ENCODE measurements at places on chromosomes 6 and 20.

DNA sequence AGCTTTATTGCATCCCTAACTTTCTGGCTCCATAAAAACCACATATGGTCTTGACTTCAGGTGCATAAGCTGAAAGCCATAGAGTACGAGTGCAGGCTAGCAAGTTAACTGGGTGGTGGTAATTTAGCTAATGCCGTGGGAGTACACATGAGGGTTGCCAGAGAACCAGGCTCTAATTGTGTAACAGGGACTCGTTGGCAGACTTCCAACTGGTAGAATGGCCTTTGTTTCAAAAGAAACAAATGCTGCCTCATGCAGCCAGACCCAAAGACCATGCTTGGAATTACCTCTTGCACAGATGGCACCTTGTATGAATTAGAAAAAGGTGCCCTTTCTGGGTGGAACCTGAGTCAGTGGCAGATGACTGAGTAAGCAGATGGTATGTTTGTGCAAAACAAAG is 73.2 kb downstream of the LY86 start:
- DNase-seq: peak; percentile 99

- no peak for DNase-seq
Measured at GRCh38 chr6:41200901-41201763, at the start of gene TREML2. TSS of gene TREML2 (minus strand) at chr6:41201149. CDS start at chr6:41201008, 141 bp downstream.

GRCh38 chr20:58494923-58495622 is 20.1 kb downstream of the APCDD1L start:
- no peak for DNase-seq

DNA sequence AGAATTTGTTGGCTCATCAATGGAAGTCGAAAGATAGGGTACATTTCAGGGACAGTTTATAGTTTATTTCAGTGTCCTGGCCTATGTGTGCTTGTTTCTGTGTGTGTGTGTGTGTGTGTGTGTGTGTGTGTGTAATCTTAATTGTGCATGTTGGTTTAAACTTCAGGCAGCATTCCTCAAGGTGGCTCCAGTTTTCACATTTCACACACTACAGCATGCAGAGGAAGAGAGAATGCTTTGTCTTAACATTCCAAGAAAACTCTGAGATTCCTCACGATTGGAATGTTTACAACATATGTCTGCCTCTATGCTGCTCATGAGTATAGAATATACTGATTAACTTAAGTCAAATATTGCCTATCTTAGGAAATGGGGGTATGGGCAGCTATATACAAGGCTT is 332.6 kb upstream of the EPHA7 start:
- no peak for DNase-seq

GRCh38 chr20:24040896-24041459 is 52.4 kb upstream of the GGTLC1 start:
- no peak for DNase-seq

DNA sequence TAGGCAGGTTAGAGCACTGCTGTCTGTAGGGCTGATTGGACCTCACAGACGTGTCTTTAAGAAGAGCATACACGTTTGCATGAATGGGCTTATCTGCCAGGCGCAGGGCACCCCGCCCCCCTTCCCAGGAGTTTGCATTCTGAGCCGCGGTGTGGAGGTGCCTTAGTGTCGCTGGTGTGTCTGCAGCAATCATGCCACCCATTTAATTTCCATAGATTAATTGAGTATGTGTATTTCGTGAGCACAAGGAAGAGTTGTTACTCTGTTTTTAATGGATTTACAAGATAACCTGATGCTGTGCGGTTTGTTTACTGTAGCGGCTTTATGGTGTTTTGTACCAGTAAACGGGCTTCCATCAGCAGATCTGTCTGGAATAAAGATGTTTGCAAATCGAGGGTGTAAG is 107.7 kb downstream of the ZDHHC14 start:
- no peak for DNase-seq

DNA sequence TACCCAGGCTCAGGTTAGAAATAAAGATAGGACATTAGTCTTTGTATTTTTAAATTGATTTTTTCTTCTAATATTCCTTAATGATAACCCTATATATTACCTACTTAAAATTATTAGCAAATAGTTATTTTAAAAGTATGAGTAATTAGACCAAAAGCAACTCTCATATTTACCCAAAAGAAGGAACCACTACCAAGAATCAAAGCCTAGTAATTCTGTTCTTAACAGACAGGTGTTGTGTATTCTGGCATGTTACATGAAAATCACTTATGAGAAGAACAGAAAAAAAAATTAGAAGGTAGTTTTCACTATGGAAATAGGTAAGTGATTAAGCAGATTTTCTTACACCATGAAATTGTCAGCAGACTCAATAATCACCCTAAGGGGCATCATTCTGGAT is 105.1 kb downstream of the ATG5 start:
- no peak for DNase-seq

DNA sequence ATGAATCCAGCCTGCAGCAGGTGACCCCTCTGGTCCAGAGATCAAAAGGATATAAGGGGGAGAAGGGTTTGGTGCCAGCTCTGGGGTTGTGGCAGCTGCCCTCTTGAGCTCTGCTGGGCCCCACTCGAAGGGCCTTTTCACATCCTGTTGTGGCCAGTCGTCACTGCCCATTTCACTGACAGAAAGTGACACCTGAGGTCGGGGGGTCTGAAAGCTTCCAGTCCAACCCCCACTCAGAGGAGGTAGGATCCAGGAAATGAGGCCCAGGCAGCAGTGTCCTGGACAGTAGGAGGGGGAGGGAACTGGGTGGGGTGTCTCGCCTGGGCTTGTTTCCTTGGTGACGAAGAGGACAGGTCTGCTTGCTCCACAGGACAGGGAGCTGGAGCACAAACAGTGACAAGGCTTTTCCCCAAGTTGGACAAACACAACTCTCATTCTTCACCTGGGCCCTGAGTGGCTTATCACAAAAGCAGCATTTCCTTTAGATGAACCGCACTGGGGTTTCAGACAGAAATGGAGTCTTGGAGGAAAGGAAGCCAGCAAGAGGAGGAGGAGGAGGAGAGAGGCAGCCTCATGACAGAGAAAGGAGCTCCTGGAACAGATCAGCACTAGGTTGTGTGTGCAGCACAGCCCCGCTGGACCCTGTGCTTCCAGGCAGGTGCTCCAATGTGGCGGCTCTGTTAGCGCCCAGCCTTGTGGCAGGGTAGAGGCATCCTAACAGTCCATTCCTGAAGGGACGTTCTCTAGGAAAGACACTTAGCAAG is 11.0 kb downstream of the FRS3 start:
- DNase-seq: no peak

GRCh38 chr6:31710523-31711219 is 4.0 kb downstream of the LY6G6F start:
- no peak for DNase-seq

DNA sequence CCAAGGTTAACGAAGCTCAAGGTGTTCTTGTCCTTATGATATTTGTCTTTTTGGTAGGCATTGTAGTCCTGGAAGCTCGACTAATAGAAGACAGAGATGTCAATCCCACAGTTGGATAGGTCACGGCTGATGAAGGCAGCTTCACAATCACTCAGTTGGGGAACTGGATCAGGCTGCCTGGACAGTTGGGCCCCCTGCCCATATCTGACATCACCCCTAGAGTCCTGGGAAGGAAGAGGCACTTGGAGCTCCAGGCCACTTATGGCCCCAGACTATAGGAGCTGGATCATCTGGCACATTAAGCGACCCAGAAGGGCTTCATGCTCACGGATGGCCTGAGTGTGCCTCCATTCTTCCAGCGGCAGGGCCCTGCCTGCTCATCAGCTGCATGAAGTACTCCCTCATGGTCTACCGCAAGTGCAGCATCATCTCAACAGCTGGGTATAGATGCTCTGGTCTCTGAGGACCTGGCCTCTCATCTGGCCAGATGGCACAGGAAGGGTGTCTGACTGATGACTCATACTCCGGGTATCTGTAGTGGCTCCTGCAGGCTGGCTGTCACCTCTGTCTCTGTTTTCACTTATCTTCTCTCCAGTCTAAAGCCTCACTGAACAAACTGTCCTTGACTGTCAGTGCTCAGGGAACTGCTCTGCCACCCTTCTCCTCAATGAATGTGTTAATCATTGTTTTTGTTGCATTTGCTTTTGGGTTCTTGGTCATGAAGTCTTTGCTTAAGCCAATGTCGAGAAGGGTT is 29.2 kb upstream of the SSR1 start:
- peak; percentile 60 for DNase-seq

GRCh38 chr6:56932910-56933477 is 21.9 kb upstream of the BEND6 start:
- no peak for DNase-seq

GRCh38 chr20:56360908-56361205 is 2.1 kb downstream of the FAM210B start:
- DNase-seq: no peak

- no peak for DNase-seq
Measured at GRCh38 chr6:90370493-90370959, 73.9 kb upstream of the BACH2 start.

GRCh38 chr6:18221288-18221615 is 43.1 kb downstream of the DEK start:
- no peak for DNase-seq

GRCh38 chr6:36781669-36782068 is 57.6 kb downstream of the CPNE5 start:
- no peak for DNase-seq

GRCh38 chr6:33082702-33083101 is 6.9 kb downstream of the HLA-DPB1 start:
- DNase-seq: no peak

DNA sequence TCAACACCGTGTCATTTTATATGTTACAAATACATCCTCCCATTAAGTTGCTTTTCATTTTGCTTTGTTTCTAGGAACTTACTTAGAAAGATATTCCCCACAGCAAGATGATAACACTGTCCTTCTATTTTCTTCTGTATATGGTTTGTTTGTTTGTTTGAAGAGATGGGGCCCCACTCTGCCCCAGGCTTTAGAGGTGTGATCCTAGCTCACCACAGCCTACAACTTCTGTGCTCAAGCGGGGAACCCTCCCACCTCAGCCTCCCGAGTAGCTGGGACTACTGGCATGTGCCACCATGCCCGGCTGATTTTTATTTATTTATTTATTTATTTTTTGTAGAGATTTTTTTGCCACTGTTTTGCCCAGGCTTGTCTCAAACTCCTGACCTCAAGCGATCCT is 14.2 kb upstream of the GMDS start:
- DNase-seq: no peak

DNA sequence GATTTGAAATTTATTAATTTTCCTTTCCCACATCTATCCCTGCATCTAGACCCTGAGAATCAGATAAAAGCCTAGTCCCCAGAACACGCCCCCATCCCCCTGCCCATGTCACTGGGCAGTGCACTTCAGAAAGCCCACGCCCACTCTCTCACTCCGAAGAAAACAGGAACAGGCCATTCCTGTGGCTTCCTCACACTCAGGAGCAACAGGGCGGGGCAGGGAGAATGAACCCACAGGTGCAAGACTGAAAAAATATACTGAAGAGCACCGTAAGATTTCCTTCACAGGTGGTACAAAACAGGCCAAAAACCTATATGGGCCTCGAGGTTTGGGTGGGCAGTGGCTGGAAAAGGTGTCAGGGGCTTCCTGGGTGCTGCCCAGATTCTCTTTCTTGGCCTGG is 3.4 kb downstream of the OXT start:
- no peak for DNase-seq

DNA sequence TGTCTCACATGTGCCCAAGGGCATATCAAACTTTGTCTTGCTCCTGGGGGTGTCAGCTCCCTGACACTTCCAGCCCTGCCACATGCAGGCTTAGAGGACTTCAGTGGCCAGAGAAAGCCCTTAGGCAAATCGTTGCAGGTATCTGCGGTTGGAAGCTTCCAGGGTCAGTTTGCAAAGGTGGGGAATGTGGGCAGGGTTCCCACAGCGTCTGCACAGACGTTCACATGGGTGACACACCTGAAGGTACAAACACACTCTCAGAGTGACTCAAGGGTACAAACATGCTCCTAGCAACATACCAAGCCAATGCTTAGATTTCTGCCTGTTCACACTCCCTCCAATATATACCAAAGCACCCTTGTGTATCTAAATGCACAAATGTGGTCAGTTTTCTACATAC is 30.0 kb downstream of the VSTM2L start:
- no peak for DNase-seq

- DNase-seq: no peak
Measured at GRCh38 chr6:169224185-169224695, 29.4 kb downstream of the THBS2 start.

DNA sequence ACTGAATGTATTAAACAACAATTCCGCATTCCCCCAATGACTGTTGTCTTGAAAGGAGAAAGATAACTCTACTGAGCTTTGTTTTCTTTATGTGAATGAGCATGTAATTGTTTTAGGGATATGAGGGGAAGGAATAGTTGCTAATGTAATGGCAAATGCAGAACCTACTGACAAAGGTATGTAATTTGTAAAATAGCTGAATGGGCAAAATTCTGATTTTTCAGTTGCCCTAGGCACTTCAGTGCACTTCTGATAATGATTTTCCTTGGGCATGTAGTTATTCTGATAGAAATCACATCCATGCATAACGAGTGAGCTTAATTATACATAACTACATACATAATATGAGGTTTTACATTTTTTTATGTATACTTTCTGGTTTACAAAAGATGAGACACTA is 53.4 kb upstream of the FOXO3 start:
- DNase-seq: no peak

DNA sequence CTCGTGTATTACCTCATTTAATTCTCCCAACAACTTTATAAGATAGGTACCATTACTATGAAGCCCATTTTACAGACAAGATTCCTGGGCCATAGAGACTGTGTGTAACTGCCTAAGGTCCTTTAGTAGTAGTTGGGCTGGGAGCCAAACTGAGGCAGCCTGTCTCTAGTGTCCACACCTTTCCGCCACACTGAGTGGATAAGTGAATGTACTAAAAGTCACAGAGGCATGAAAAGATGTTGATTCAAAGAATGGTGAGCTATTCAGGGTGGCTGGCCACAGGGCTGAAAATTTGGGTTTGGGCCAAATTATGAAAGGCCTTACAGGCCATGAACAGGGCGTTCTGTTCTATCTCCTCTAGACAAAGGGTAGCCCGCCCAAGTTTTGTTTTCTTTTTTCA is 11.0 kb downstream of the CD24 start:
- DNase-seq: no peak

DNA sequence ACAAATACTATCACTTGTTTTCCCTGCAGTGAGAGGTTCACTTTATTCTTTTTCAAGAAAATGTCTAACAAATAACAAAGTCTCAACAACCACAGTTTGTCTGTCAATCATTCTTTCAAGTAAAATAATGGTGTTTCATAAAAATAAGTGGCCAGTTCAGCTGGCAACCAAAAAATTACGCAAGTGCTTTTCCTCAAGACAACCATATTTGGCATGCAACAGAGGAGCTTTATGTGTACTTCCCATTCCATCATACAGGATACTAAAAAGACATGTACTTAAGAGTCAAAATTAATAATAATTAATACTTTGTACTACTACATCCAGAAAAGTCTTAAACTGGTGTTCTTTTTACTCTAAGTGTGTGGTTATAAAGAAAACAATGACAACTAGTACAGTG is 34.6 kb downstream of the ATG5 start:
- no peak for DNase-seq

GRCh38 chr6:108549741-108550140 is 11.0 kb upstream of the FOXO3 start:
- DNase-seq: no peak

- no peak for DNase-seq
Measured at GRCh38 chr6:99605074-99605734, 1.4 kb upstream of the PRDM13 start.

All from NCI-H1694 treated with DMSO at 0.1 percent for 48 hours (cell line).